Left hindlimb (tissue), 1 donor: ENCODE measurements at places on chromosomes 5 and 9.
A peak's percentile ranks its signal among the peaks of the same experiment; 100 is the strongest.

GRCh38 chr5:110262749-110263148, 463.7 kb downstream of the TMEM232 start:
- DNase-seq: no peak

GRCh38 chr9:113886026-113886369, 9.9 kb downstream of the ZNF618 start:
- no peak for DNase-seq

DNA sequence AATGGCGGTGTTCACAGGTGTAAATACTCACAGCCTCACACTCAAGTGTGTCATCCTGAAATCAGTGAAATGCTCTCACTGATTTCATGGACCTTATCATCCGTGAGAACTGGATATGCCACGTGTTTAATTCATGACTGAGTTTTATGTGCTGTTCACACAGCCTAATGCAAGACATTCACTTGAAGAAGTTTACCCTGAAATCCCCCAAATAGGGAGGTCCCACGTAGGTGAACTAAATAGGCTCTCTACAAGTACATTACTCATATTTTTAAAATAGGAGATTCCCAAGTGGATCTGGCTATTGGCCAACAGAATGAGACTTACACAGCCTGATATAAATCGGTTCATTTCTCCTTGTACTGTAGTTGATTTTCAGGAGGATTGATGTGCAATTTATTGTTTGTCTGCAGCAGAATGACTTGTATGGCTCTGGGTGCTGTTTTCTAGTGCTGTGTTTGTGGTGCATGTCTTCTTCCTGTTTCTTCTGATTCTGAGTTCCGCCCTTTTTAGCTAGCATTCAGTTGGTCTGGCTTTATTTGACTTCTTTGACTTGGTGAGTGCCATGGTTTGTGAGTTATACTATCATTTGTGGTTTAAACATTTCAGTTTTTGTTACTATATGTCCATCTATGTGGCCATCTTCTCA, 25.1 kb downstream of the TRIO start:
- DNase-seq: no peak

GRCh38 chr5:77644371-77645157, 6.1 kb upstream of the OTP start:
- no peak for DNase-seq

DNA sequence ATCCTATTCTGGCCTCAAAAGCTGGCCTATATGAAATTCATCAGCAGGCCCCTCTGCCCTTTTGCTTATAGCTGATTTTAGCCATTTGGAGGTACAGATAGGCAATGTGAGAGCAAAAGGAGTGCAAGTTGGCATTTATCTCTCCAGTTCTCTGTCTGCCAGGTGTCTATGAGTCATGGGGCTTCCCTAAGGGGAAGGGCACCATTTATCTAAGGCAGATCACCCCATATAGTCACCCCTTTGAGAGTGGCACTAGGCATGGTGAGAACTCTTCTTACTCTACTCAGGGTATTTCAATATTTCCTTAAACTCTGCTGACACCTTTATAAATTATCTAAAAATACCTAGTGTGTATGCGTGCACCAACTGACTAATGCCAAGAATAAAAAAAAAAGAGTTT, 314.7 kb upstream of the CDH6 start:
- DNase-seq: no peak

- no peak for DNase-seq
Observed at GRCh38 chr9:37602817-37603216, 10.4 kb upstream of the TOMM5 start.

GRCh38 chr5:76804266-76804665, 14.6 kb upstream of the F2RL1 start:
- DNase-seq: no peak

DNA sequence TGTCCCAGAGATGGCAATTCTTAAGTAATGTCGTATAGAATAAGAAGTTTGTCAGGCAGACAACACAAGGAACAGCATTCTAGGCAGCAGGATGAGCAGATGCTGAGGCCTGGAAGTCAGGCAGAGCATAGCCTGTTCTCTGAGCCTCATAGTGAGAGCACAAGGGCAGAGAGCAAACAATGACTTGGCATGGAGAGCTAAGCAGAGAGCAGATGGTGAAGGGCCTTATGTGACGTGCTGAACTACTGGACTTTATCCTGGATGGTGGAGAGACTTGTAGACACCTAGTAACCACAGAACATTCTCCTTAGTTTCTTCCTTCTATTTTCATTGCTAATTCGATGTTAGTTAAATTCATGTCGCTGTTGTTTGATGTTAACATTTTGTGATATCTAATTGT, 60.1 kb downstream of the KCTD16 start:
- no peak for DNase-seq

- DNase-seq: no peak
Observed at GRCh38 chr5:40681363-40682153, 1.8 kb downstream of the PTGER4 start.

- no peak for DNase-seq
Observed at GRCh38 chr5:98258939-98259338, 514.5 kb upstream of the RGMB start.

GRCh38 chr5:139975306-139975705, 67.8 kb downstream of the NRG2 start:
- no peak for DNase-seq

DNA sequence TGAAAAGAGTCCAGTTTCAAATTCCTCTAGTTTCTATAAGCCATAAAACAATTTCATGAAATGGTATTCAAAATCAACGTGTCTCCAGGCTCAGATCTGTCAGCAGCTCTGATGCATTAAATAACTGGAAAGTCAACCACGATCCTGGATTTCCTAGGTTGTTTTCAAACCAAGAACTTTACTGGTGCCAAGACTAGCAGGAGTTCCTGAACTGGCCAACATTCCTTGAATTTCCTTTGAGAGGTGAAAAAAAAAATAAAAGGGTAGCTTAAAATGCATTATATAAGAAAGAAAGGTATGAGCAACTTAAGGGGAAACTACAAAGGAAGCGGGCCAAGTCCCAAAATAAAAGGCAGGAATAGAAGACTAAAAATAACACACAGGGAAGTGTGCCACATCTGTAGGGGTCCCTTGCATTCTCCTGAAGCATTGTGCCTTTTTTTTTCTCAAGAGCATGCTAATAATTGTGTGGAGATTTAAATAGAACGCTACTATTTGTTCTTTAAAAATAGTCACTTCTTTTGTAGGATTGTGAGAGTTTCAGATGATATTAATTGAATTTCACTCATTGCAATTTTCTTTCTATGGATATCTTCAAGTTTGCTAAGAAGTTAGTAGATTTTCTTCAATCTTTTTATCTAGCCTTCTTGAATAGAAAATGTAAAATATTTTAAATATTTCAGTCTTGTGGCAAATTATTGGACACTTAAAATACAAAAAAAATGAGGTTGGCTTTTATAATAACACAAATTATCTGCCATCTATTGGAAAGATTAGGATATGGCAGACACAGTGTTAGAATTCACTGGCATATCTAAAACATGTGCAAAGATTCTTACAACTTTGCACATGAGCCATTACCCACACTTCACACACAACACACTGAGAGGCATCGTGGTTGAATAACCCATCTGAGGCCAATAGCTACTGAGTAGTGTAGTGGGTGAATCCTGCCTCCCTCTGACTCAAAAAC, 15.3 kb downstream of the ESM1 start:
- no peak for DNase-seq

- no peak for DNase-seq
Observed at GRCh38 chr9:2557693-2558092, 63.9 kb upstream of the VLDLR start.

GRCh38 chr5:80355686-80356085, 35.9 kb downstream of the SPZ1 start:
- no peak for DNase-seq

DNA sequence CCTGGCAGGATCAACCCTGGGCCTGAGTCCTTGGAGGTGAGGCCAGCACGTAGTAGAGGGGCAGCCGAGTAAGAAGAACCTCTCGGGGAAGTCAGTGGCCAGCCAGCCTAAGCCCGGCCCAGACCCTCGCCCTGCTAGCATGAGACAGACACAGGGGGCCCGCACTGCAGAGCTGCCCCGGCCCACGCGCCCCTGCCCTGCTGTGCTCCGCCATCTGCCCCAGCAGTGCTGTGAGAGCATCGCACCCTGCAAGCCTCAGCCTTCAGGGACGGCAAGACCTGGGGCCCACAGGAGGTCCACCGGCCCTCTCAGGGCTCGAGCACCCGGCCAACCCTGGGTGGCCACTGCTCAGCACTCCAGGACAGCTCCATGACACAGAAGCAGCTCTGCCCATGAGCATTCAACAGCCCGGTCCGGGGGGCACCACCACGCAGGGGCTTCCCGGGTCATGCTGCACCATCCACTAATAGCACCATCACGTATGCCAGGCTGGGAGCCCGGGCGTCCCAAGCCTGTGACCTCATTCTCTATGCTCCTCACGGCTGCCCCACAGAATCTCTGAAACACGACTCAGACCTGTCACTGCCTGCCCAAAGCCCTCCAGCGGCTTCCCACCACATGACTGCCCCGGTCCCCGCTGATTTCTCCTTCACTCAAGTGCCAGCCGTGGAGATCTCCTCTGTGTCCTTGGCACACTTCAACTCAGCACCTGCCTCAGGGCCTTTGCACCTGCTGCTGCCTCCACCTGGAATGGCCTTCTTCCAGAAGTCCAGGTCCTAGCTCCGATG, 38.1 kb downstream of the ADAMTS2 start:
- peak; percentile 26 for DNase-seq

DNA sequence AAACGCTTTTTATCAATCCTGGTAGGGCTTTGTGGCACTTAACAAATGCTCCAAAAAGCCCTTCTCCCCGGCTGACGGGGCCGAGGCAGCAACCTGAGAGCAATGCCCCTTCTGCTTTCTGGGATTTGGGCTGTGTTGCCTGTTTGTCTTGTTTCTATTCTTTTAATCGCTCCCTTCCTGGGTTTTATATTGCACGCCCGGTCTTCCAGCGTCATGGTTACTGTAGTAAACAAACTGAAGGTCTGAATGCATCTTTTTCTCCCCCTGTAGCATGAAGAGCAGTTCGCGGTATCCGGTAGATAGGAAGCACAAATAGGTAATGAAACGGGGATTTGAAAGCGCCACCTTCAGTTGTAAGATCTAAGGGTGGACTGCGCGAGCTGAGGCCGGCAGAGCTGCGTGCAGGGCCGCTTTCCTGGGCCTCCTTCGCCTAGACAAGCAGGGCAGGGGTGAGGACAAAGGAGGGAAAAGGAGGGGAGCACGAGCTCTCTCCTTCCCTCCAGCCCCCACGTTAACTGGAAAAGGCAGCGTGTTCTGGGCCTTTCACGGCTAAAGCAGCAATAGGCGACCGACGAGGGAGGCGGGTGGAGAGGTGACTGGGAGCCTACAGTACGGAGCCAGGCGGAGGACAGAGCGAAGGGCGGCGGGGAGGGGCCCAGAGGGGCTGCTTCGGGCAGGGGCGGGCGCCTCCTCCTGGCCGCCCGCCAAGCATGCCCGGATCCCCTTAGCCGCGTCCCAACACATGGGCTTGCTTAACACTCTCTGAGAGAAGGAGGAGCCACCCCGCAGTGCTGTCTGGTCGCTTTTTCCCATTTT, 49.3 kb upstream of the ZNF366 start:
- peak; percentile 89 for DNase-seq

DNA sequence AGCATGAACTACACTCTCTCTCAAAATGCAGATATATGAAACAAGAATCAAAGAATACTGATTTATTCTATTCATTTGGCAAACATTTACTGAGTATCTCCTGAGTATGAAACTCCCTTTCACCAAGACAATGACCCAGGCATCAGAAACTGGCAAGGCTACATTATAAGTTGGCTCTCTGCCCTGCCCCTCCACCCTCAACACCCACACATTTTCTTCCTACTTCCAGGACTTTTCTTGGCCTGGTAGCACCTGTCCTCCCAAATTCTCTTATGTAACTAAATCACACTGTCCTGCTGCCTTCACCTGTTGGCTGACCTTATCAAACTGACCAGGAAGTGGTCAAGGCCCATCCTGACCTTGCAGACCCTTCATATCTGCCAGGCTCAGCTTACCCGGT, 3.5 kb downstream of the RASEF start:
- DNase-seq: no peak

- no peak for DNase-seq
Observed at GRCh38 chr5:181028032-181028819, 11.8 kb upstream of the BTNL9 start.

DNA sequence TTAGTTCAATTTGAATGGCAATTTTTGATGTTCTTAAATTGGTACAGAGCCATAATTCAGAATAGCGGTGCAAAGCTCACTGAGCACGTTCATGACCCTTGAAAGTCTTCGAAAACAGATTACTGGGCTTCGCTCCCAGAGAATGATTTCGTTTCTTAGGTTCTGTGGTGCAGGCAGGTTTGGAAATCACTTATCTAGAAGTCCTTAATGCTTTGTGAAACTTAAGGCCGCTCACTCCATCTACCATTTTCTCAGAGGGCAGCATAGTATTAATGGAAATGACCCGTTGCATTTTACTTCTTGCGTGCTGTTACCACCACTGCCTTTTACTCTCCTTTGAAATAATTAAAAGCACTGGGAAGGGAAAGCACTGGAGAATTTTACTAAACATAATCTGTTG, 2.9 kb upstream of the MAT2B start:
- no peak for DNase-seq

DNA sequence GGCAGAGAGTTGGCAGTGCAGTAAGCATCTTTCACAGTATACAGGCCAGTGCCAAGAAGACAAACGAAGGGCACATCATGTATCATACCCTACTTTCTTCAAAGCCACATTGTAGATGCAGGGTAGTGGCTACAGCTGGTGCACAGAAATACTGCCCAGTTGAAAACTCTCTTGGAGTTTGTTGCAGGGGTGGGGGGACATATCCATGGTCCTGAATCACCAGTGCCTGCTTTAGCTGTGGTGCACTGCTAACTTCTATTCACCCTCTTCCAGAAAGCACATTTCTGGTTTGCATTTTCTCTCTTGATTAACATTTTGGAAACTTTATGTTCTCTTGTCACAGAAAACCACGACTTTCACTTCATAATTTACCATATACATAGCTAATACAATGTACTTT, 196.6 kb downstream of the PAPPA start:
- no peak for DNase-seq

DNA sequence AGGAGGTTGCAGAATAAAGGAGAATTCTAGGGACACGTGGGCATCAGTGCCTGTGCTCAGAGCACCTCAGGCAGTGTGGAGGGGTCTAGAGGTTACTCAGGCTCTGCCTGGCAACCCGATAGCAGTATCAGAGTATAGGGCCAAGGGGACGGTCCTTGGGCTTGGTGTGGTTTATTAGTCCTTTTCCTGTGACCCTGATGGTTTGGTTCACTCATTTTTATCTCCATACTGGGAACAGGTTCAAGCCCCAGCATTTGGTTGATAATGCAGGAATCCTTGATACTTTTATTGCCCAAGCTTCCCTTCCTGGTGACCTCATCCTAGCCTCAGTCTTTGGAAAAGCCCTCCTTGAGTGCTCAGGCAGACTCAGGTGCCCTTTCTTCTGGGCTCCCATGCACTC, 35.5 kb downstream of the FXN start:
- no peak for DNase-seq

GRCh38 chr9:93185266-93186214, 1.6 kb downstream of the WNK2 start:
- DNase-seq: no peak

GRCh38 chr9:68585034-68585761, 44.5 kb upstream of the TMEM252 start:
- no peak for DNase-seq
